ENCODE measurements at places on chromosomes 11 and 22.
A peak's percentile ranks its signal among the peaks of the same experiment; 100 is the strongest.

DNA sequence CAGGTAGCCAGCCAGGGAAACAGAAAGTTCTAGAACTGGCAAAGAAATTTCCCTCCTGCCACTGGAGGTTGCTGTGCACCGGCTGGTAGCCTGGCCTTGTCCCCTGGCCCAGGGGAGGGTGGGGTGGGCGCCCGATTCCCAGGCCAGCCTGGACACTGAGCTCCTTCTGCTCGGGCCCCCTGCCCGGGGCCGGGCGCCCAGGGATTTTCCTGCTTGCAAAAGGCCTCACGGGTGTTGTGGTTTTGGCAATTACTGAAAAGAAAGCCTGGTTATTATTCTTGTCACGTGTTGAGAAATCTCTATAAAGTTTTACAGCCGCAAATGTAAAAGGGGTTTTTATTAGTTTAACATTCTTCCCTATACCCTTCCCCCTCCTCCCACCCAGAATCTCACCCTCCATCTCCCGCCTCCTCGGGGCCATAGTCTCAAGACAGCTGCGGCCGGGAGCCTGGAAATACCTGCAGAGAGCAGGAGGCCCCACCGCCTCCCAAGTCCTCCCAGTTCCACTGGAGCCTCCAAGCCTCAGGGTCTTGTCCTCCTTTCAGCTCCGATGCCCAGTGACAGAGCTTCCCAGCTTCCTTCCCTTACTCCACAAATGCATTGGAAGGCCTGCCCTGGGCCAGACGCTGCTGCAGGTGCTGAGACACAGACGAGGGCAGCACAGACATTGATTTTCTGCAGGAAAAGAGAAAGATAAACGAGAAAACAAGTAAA, 1515.6 kb downstream of the TBC1D22A start:
- no peak for DNase-seq

DNA sequence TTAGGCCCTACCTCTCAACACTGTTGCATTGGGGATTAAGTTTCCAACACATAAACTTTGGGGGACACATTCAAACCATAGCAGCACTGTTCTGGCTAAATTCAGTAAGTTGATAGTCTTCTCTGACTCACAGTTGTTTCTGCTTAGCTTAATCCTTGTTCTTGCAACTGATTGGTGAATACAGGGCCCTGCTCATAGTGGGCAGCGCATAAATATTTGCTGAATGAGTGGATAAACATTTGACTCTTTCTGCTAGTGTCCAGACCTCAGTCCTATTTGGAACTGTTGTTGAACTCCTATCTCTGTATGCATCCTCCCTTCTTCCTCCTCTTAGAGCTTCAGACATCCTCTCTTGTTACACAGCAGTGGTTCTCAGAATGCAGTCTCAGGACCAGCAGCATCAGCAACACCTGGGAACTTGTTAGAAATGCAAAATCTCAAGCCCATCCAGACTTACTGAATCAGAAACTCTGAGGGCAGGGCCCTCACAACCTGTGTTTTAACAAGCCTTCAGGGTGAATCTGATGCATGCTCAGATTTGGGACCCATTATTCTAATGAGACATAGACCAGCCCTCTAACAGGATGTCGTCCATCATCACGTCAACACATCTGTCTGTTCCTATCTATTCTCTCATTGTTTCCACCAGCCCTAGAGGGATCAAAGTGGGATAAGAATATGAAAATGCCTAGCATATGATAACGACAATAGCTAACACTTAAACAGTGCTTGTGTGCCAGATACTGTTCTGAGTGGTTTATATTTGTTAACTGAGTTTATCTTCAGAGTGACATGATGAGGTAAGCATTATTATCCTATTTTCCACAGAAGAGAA, 22.3 kb downstream of the SPON1 start:
- no peak for DNase-seq

GRCh38 chr11:73787051-73787642, 527 bp upstream of the MRPL48 start:
- DNase-seq: no peak

DNA sequence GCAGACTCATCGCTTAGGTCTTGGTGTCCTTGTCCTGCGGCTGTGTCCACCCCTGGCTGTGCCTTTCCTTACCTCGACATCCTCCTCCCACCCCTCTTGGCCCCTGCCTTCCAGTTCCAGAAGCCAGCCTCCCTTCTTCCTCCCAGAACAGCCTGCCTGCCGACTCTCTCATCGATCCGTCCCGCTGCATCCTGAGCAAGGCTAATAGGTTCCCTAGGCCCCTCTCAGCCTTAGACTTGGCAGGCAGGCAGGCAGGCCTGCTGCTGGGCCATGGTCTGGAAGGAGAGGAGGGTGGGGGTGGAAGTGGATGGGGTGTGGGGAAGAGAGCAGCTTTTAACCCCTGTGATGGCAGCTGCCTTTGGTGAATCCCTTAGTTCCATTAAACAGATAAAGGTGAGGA, 196.7 kb upstream of the TBCEL start:
- DNase-seq: peak; percentile 45

DNA sequence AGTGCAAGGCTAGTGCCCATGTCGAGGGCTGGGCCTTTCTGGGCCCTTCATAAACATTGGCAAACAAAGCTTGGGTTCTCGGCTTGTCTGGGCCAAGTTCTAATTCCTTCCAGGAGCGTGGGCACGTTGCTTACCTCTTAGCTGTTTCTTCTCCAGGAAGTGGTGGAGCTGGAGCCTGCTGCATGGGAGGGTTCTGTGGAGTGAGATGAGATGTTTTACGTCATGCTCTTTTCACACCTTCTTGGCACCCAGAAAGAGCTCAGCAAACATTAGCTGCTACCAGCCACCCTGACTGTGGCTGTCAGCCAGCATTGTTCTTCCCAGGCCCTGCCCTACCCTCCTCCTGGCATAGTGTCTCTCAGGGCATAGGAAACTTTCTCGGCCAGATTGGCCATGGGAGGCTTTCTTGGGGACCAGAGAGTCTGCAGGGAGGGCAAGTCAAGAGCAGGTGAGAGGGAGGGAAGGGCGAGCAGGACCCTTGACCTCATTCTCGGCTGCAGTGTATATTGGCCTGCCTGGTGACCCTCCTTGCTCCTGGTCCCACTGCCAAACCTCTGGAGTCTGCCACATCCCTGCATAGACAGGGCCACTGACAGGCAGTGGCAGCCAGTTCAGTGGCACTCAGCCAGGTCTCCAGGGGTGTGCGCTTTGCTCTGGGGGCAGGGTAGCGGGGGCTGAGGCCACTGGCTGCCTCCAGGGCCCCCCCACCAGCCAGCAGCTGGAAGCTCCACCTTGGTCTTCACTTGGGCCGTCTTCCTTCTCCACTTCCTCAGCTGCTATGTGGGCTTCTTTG, 98.8 kb downstream of the BCR start:
- DNase-seq: no peak

DNA sequence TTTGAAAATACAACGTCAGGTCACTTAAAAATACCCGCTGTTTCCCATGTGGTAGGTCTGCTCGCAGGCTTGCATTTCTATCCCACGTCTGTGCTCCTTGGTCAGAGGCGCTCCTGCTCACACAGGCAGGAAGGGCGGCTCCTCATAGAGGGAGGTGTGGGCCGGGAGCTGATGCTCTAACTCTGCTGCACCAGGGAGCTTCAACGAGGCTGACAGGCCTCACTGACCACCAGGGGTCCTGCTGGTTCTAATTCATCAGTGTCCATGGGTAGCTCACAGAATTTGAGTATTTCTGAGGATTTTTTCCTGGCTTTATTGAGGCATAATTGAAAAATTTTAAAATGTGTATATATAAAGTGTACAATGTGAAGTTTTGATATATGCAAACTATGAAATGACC, 68.5 kb downstream of the PIWIL3 start:
- DNase-seq: peak; percentile 39

GRCh38 chr11:95262994-95263765, 32.2 kb upstream of the SESN3 start:
- DNase-seq: no peak

- no peak for DNase-seq
These were observed 35.2 kb upstream of the RRM1 start for GRCh38 chr11:4059424-4059823.

DNA sequence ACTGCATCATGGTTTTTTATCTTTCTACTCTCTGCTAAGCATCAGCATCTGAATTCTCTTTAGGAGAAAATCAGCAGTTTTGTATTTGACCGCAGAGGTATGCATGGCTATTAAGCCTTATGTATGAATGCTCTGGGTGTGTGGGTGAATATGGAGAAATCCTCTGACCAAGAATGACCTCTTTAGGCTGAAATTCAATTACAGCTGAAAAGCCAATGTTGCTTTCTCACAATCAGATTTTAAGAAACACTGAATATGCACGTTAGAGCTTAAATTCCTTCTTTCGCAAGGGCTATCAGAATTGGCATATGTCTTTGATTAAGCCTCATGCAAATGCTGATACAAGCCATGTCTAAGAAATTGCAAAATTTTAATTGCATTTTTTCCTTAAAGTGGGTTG, 43.2 kb downstream of the ARHGAP42 start:
- no peak for DNase-seq
